Fibroblast of skin of right biceps (primary cell): ENCODE measurements at places on chromosomes 12 and 14.

DNA sequence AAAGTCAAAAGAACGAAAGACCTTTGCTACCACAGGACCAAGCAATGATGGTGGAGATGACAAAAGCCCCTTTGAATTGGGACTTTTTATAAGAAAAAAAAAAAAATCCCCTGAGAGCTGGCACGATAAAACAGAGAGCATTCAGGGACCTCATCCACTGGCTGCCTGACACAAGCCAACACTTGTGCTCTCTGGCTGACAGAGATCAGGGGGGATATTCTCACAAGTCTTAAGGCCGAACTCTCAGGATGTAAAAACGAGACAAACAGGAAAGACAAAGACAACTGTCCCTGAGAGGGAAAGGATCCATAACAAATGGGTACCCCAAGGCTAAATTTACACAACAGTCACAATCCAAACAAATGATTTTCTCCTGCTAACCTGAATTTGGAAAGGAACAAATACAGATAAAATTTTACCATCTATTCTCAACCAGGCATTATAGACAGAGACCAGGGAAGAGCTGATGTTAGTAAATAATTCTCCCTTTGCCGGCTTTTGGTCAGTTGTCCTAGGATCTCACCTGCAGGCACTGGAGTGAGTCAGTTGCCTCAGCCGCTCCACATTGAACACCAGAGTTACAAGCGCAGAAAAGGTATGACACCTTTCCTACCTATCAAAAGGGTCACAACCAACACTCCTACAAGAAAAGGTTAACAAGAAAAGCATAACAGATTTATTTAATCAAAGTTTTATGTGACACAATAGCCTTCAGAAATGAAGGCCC is 37.9 kb upstream of the GARIN6 start:
- no peak for DNase-seq

DNA sequence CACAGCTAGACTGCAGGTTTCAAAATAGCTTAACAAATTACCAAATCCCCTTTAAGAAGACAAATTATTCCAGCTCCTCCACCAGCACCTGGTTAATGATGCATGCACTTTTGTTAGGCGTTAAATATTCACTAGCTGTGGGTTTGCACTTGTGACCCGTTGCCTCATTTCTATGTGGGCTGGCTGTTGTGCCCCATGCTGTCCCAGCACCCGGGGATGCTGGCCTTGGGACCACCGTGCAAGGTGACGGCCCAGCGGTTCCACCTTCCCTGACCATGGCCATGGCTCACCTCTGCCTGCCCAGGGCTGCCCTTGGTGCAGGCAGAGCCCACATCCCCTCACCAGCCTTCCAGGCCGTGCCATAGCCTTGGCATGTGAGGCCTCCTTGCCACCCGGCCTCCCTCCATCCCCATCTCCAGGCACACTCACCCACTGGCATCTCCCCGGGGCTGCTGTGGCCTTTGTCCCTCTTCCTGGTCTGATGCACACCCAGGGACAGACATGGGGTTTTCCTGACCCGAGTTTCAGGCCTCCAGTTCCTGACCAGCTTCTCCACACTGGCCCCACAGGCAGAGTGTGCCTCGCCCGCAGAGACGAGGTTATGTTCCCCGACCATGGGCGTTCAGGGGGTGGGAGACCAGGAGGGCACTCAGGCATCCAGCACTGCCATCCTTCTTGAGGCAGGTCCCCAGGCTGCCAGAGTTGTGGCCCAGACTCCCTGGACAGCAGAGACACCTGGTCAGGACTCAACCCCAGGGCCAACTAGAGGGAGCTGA is 20.3 kb upstream of the C14orf180 start:
- DNase-seq: no peak

DNA sequence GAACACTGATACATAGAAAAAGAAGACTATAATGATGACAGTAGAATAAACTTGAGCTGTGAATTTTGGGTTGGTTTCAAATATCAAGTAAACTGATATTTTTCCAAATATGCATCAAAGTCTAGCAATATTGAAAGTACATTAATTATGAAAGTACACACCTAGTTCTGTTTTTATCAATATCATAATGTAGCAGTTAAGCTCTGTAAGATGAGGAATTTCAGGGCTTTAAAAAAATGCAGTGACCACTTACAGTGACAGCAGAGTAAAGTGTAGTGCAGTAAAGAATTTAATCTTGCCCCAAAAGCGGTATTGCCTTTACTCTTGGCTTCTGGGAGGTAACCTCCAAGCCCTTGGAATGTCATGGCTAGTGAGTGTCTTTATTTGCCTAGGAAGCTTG is 102.9 kb upstream of the ABCD2 start:
- DNase-seq: no peak

GRCh38 chr12:27437839-27438238 is 8.7 kb upstream of the SMCO2 start:
- DNase-seq: no peak

DNA sequence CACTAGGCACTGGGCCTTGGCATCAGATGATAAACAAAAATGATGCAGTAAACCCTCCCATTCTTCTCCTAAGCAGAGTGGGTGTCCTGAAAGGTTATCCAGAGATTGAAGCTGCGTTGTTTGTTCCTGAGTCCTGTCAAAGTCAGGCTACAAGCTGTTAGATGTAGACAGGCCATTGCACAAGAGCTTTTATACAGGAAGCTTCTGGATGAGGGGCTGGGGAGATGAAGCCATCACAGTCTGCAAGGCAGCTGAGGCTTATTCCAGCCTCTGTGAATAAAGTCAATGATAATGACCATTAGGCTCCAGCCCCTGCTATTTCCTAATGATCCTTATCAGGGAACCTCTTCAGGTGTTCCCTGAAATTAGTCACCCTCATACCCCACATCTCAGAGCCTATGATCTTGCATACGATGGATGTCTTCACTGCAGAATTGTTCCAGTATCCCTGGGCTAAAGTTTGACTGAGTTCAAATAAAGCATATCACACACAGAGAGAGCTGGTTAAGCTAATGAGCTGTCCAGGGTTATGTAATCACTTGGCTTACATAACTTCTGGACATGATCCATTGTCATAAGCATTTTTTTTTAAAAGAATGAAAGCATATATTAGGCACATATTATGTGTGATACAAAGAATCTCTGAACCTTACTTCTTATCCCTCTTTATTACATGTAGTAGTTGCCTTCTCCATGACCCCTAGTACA is 337.1 kb upstream of the OR4E1 start:
- no peak for DNase-seq

GRCh38 chr12:16189849-16190248 is 87.6 kb downstream of the SLC15A5 start:
- DNase-seq: peak; percentile 12

- DNase-seq: no peak
Observed at GRCh38 chr14:84591827-84592445, 938.0 kb upstream of the FLRT2 start.

DNA sequence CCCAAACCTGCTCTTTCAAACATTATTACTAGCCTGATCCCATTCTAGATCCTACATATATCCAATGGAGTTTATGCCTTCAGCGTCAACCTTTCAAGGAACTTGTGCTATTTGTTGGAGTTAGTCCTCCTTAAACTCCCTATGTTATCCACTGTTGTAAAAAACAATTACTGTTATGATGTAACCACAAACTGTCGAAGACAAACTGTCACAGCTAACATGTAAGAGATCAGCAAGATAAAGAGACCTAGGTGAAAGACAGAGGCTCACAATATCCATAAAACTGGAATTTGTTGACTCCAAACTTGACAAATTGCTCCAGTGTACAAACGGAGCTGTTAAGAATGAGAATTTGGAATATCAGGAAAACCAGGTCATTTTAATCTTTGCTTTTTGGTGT is 70.7 kb downstream of the CDK17 start:
- DNase-seq: no peak

- no peak for DNase-seq
Observed at GRCh38 chr12:100044266-100044665, 59.5 kb upstream of the ANKS1B start.

DNA sequence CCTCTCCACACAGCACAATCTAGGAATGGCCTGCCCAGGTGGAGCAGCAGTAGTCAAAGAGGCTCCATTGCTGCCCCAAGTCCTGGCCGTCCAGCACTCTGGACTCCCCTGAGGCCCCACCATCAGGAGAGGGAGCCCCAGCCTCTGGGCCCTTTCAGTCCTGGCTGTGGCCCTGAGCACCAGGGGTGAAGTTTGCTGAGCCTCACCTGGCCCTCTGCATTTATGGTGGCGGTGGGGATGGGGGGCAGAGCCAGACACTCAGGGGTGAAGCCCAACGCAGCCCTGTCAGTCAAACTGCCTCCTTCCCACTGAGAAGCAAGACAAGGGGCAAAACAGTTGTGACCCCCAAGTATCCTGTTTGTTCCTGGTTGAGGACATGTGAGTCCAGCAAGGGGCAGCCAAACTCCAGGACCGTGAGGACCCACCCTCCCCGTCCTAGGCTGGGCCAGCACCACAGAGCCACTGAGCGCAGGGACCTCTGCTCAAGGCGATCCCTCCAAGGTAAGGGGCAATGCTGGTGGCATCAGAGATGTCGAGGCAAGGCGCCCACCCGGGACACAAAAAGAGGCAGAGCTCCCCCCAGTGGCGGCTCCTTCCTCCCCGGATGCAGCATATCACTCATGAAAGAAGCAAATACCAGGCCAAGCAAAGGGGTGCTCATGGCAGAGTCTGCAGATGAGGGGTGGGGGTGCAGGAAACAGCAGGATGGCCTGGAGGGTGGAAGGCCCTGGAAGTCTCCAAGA is 4.8 kb upstream of the AMN start:
- DNase-seq: peak; percentile 47

DNA sequence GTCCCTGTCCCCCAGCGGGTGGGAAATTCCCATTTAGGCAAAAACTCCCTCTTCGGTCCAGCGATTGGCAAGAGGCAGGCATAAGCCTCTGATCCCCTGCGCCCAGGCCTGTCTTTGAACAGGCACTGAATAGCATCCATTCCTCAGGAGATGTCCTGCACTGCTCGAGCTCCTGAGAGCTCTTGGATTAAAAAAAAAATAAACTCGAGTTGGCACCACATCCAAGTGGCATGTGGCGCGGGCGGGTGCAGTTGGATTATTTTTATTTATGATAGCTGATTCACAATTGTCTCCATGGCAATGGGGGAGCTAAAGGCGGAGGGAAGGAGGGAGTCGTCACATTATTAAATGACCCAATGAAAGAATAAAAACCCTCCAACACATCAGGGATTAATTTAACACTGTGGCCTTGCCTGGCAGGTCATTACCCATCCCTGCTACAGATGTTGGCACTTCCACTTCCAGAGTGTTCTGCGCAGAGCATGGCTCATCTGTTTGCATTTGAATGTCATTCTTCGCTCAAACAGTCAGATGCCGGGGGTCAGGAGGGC is 207.2 kb downstream of the AACS start:
- DNase-seq: no peak

GRCh38 chr12:1553987-1554982 is 40.1 kb downstream of the FBXL14 start:
- DNase-seq: no peak

DNA sequence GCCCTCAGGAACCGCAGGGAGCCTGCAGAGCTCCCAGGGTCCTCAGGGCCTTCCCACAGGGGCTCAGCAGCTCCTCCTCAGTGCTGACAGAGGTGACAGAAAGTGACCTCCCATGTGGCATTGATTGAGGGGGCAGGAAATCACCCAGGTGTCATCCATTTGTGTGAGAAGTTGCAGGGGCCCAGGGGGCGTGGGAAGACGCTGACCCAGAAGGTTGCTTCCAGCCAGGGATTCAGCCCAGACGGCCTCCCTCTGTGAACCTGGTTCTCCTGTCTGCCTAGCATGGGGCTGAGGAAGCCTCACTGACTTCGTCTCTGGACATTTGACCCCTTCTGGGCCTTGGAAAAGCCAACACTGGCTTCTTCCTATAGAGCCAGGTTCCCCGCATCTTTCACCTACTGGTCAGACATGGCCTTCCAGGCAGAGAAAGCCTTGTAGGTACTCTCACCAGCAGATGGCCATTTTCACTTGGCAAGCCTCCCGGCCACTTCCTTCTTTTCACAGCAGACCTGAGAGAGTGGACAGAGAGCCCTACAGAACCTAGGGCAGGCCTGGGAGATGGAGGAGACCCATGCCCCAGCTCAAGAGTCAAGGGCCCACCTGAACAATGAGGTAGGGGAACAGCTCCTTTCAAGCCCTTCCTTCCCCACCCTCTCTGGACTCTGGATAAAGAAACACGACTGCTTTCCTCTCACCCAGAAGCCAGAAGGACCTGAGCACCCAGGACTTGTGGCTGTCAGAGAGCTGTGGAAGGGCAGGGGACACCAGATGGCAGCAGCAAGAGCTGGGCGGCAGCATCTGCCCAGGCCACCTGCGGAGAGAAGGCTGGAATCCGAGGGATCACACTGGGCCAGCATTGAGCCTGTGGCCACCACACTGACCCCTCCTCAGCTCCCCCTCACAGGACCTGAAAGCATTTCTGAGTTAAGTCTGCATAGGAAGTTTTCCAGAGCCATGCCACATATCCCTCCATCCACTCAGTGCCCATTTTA is 377.8 kb downstream of the DPF3 start:
- DNase-seq: peak; percentile 41

DNA sequence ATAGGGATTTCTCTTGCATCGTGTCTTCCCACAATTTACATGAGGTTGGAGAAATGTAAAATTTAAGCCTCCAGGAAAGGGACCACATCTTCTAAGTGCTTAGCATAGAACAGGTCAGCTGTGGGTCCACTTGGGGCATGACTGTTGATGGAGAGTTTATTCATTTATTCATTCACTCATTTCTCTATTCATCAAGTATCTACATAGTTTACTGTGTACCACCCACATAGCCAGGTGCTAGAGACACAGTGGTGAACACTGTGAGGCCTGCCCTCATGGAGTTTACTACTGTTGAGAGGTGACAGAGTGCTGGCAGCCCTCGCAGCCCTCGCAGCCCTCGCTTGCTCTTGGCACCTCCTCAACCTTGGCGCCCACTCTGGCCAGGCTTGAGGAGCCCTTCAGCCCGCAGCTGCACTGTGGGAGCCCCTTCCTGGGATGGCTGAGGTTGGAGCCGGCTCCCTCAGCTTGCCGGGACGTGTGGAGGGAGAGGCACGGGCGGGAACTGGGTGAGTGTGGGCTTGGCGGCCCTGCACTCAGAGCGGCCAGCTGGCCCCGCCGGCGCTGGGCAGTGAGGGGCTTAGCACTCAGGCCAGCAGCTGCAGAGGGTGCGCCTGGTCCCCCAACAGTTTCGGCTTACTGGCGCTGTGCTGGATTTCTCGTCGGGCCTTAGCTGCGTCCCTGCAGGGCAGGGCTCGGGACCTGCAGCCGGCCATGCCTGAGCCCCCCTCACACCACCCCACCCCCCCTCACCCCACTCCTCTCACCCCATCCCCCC is 1.7 kb upstream of the JPH4 start:
- no peak for DNase-seq

DNA sequence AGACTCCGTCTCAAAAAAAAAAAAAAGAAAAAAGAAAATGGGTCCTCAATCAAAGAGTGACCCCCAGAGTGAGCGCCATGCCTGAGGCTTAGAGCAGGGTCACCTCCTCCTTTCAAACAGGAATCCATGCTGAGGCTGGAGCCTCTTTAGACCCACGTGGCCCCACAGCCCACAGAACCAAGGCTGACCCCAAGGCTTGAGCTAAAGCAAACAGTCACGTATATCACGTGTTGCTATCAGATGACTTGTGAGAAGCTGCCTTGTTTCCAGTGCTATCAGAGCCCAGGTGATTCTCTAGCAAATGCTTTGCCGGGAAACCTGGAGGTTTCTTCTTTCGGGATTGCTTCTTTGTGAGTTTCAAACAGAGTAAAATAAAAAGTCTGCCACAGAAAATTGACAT is 31.7 kb upstream of the DYNC1H1 start:
- no peak for DNase-seq
